T-helper 2 cell (primary cell): ENCODE measurements at places on chromosomes 7 and 10.

- no peak for DNase-seq
These were observed 252.9 kb downstream of the RNLS start for GRCh38 chr10:88330174-88330573.

GRCh38 chr7:131623154-131623553 lies 66.7 kb upstream of the PODXL start:
- no peak for DNase-seq

DNA sequence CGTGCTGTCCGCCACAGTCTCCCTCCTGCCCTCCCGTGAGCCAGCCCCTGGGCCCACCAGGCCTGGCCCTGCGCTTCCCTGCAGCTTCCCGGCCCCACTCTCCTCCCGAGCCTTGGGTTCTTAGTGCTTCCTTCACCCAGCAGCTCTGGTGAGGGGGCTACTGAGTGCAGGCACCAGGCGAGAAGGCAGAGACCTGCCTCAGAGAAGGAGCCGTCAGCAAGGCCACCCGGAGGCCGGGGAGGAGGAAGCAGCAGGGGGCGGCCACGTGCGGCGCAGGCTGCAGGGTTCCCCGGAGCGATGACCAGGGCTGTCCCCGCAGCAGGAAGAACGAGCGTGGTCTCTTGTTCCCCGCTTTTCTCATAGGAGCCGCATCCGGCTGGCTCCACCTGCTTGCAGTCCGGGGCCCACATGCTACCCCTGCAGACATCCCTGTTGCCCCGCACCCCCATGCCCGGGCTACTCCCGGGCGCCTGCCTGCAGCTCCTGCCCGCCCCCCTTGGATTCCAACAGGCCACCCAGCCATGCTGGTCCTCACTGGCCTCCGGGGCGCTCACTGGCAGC lies 20.5 kb downstream of the YKT6 start:
- DNase-seq = no peak

- no peak for DNase-seq
These were observed 144.3 kb upstream of the KAT6B start for GRCh38 chr10:74681917-74682627.

DNA sequence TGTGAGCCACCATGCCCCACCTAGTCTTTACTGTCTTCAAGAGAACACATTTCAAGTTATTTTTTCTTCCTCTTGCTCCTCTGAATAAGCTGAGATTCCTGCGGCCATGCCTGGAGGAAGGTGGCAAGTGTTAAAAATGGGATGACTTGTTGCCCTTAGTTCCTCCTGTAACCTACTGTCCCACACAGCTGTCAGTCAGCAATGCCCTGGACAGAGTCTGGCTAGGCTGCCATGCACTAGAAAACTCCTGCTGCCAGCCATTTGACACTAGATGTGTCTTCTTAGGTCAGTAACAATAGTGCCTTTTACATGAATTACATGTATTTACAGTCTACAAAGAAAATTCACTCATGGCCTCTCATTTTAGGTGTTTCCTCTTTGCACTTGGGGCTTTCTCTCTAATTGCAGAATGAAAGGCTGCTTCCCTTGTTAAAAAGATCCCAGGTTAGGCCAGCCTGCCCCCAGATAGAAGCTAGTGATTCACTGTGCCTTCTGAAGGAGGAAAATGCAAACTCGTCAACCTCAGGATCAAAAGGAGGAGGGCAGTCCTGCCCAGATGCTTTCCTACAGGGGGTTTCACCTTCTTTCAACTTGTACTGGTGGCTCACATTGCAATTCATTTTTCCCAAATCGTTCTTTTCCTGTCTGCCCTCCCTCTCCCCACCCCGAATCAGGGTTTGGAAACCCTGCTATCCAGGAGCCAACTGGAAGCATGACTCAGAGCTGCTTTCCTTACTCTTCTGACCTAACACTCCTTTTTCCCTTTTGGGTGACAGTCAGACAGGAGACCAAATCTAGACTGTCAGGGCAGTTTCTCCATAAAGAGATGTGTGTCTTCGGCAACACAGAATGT lies 136.6 kb downstream of the SPAG6 start:
- no peak for DNase-seq

GRCh38 chr10:132209130-132209529 lies 22.4 kb downstream of the DPYSL4 start:
- no peak for DNase-seq

GRCh38 chr10:12710594-12711349 lies 290.7 kb downstream of the CCDC3 start:
- DNase-seq = peak; percentile 71

- no peak for DNase-seq
These were observed 34.4 kb downstream of the LHFPL3 start for GRCh38 chr7:104362756-104363155.

DNA sequence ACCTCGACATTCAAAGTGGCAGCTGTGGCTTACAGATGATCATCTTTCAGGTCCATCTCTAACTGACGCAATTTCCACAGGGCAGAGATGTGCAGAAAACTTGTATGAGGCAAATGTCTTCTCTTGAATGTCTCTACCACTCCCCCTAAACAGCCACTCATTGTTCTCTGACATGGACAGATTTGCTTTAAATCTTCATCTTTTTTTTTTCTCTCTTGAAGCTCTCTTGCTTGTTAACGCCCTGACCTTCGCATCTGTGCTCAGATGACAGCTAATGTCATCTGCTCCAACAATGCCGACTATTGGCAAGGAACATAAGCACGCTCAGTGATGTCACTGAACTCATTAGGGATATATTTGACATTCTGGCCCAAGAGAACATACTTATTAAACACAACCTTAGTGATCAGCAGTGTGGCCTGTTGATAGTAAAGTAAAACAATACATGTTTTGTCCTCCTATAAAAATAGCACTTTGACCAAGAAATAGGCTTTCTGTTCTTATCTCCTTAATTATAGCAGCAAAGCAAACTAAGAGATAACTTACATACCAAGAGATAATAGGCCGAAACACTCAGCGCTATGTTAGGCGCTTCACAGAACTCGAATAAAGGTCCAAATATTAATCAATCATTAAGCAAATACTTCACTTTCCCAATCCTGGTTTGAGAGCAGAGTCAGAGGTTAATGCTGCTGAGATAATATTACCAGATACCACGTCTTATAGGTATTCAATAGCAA lies 583.5 kb downstream of the PARD3 start:
- DNase-seq = no peak

DNA sequence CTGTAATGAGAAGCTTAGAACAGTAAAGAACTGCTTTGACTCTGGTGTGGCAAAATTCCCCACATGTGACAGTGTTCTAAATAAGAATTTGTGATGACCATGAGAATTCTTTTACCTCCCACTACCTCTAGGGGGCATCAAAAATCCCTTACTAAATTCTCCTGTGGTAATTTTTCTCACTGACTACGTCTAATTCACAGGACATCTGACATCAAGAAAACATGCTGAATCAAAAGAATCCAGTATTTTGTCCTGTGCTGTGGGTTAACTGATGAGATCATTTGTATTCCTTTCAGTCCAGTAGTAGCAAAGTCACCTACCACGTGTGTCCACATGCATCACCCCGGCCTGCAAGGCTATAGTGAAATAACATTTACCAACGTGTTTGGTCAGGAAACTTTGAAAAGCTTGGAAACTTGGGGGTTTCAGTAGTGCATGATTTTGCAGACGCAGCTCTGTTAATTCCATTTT lies 103.8 kb downstream of the ATE1 start:
- DNase-seq = peak; percentile 29

DNA sequence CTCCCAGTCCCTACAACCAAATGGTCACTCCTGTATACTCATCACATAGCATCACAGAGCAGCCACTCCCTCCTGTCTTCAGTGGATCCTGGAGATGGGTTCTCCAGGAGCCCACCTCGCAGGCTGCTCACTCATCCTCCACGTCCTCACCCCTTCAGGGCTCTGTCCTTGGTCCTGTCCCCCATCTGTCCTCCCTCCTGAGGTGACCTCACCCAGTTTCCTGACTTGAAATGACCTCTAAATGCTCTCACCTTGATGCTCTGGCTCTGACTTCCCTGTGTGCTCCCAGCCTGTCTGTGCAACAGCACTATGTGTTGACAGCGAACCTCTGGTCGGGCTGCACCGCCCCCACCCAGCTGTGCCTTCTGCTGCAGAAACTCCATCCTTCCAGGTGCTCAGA lies 2.1 kb upstream of the PPP2R2D start:
- DNase-seq = no peak

DNA sequence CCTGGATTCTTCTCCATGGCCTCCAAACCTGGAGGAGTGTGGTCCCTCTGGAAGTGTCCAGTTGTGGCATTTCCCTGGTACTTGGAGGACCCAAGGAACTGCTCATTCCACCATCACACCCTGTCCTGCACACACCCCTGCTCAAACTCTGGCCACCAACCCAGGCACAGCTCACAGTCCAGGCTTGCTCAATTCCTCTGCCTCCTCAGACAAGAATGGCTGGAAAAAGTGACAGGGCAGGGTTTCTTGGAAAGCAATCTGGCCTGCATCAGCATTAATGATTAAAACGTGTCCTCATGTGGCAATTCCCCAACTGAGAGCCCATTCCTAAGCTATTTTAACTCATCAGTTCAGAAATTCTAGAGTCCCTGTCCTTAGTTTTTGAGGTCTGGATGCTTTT lies 17.2 kb upstream of the TPST1 start:
- no peak for DNase-seq

GRCh38 chr7:152054367-152055230 lies 29.1 kb downstream of the GALNT11 start:
- no peak for DNase-seq

DNA sequence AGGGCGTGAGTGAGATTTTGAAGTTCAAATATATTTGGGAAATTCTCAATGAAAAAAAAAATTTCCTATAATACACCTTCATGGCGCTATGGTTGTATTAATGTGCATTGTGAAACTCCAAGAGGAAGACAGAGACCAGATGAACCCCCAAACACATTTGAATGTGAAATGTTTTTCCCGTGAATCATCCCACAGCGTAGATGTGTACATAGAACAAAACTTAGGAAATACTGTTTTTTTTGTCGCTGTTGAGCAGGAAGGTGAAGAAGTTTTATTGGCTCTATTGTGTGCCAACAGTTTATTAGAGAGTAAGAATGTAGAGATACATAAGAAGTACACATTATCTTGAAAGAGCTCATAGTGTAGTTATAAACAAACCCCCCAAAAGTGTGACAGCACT lies 134.0 kb downstream of the KCND2 start:
- DNase-seq = no peak

DNA sequence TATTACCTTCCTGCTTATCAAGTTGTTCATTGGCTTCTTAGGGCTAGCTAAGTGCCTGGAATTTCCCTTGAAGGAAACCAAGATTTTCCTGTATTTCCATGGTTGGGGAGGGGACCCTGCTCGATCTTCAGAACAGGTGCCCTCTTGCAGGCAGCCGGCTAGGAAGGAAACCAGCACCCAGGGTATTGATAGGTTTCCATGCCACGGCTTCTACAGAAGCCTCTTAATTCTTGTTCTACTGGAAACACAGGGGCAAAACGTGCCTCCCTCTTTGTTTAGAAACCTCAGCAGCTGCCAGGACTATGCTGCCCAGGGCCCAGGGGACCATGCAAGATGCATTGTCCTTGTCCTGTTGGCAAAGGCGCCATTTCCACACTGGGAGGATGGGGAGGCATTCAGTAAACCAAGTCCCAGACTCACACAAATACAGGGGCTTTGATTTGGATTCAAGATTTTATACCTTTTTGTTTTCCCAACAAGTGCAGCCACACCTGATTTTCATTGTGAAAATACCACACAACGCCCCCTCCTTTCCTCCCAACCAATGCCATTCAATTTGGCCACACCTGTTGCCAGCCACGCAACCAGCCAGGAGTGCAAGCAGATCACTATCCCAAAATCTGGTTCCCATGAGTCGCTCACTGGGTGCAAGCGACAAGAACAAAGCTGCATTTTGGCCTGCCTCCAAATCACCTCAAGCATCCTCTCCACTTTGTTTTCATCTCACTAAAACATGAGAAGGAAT lies 29.6 kb downstream of the C10orf71 start:
- no peak for DNase-seq

DNA sequence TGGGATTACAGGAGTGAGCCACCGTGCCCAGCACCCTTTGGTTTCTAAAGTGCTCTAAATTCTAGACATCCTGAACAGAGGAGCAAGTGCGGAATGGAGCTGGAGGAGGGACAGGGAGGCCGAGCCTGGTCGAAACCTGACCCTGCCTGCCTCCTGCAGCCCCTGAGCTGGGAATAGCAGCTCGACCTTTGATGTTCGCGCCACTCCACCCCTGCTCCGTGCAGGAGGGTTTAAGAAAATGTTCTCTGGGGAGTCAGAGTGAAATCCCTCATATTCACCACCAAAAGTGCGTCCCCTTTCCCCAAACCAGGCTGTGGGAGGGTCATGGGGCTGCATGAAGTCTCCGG lies 1.8 kb downstream of the PGAM2 start:
- DNase-seq = no peak

- DNase-seq = no peak
These were observed 7.9 kb upstream of the INHBA start for GRCh38 chr7:41710838-41711237.

DNA sequence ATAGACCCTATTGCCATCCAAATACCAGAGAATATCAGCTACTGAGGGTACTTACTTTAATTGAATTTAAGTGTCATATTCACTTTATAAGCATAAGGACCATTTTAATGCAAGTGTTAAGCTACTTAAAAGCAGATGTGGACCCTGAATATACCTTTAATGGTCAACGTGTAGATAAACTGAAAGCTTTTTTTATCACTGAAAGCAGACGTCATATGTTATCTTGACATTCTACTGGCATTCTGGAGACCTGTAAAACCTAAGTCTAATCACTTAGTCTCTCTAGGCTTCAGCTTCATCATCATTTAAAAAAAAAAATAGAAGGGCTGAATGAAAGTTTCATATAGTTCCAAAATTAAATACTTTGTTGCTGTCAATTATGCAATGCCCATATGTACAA lies 116.5 kb downstream of the ELAPOR2 start:
- DNase-seq = no peak

GRCh38 chr10:129713659-129714265 lies 246.7 kb downstream of the MGMT start:
- no peak for DNase-seq

GRCh38 chr10:71424496-71425194 lies 27.9 kb downstream of the CDH23 start:
- DNase-seq = no peak

DNA sequence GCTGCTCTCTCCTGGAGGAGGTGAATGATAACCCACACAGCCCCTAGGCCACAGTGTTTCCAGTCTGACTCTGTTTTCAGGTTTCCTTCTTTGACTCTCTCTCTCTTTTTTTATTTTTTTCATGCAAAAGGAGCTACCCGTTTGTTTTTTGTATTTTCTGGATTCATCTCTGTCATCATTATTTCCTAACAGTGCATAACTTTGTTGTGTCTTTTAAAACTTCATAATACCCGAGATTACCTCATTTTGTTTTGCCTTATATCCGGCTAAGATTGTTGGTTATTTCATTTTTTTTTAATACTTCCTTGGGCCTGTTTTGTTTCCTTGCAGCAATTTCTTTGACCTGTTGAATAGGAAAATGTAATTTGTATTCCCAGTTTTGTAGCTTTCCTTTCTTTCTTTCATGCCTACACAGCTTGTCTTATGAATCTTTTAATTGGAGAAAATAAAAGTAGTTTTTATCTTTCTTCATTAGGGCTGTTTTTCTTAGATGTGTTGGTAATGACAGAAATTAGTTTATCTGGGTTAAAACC lies 72.5 kb downstream of the SPAG6 start:
- no peak for DNase-seq
